ENCODE measurements at places on chromosomes 16 and 17.

GRCh38 chr16:66908116-66908515 is 10.6 kb downstream of the CDH16 start:
- DNase-seq = no peak

DNA sequence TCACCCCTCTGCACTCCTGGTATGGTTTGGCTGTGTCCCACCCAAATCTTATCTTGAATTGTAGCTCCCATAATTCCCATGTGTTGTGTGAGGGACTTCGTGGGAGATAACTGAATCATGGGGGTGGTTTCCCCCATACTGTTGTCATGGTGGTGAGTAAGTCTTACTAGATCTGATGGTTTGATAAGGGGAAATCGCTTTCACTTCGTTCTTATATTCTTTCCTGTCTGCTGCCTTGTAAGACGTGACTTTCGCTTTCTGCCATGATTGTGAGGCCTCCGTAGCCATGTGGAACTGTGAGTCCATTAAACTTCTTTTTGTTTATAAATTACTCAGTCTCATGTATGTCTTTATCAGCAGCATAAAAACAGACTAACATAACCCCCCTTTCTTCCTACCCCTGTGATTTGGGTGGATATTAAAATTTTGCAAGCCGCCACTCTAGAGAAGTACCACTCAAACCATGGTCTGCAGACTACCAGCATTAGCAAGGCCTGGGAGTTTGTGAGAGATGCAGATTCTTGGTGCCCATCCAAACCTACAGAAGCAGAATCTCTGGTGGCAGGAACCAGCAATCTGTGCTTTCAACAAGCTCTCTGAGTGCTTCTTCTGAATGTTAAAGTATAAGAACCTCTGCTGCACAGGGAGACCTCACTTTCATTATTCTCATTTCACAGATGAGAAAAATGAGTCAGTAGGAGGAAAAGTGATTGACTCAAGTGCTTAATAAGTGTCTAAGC is 999.5 kb upstream of the EEF2KMT start:
- DNase-seq = no peak

DNA sequence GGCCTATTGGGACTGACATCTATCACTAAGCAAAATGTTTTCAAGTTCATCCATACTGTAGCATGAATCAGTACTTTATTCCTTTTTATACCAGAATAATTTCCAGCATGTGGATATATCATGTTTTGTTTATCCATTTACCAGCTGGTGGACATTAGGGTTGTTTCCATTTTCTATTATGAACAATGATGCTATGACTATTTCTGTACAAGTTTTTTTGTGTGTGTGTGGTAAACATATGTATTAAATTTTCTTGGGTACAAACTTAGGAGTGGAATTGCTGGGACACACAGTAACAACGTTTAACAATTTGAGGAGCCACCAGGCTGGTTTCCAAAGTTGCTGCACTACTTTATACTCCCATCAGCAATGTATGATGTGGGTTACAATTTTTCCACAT is 91.0 kb downstream of the USP32 start:
- no peak for DNase-seq

- DNase-seq = no peak
These were observed 39.6 kb downstream of the PKD1 start for GRCh38 chr16:2095918-2096582.

DNA sequence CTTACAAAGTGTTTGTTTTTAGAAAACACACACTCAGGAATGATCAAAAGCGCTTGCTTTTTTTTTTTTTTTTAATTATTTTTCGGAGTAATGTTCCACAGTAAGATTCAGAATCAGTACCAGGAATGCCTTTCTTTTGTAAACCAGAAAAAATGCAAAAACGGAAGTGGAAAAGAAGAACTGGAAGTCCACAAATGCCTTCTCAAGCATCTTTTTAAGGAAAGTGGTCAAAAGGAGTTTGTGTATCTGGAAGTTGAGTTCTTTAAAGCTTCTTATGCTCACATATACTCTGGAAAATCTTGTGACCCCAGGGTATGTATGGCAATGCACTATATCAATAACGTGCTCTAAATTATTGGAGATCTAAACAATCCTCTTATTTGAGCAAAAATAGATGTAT is 126.0 kb downstream of the ABCA8 start:
- DNase-seq = no peak

- DNase-seq = no peak
These were observed 188.5 kb upstream of the C17orf78 start for GRCh38 chr17:37187262-37187661.

DNA sequence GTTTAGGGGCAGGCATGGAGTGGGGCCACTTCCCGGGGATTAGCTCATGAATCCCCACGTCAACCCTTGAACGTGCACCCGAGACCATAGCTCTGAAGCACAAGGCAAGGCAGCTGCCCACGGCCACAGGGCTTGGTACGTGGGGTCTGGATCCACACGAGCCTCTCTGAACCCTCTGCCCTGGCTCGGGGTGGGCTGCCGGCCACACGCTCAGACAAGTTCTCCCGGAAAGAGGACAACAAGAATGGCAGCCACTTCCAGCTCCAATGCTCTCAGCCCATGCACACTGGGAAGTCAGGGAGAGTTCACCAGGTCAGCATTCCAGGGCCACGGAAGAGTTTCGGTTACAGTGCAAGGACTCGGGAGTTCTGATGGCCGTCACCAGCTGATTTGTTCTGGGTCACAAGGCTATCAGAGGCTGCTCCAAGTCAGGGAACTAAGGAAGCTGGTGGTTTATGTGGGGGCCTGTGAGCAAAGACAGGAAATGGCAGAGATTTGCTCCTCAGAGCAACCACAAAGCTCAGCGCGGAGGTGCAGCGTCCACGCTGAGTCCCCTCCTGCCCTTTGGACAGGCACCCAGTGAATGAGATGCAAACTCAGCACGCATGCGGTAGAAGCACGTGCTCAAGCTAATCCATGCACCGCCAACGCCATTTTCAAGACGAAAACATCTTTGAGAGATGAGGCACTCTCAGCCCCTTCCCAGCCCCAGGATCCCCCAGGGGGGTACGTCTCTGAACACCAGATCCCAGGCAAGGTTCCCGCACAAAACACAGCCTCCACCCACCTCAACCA is 356.4 kb downstream of the FOXL1 start:
- no peak for DNase-seq

GRCh38 chr17:79532107-79532790 is 78.6 kb downstream of the RBFOX3 start:
- peak; percentile 42 for DNase-seq

GRCh38 chr16:4385789-4386450 is 14.3 kb downstream of the VASN start:
- no peak for DNase-seq

DNA sequence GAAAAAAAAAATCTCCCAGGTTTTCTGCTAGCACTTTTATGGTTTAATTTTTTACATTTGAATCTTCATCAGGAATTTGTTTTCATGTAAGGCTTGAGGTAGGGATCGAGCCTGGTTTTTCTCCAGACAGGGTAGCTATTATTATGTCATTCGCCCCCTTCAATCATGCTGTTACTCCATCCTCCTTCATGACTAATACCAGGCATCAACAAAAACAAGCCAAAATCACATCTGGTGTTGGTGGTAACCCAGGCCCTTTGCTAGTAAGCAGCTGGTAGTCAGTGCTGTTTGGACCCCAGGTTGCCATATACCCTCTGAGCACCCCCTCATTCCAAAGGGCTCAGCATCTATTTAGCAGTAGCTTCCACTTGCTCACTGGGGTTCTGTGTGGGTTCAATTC is 29.5 kb downstream of the DRC3 start:
- no peak for DNase-seq

- DNase-seq = no peak
These were observed 740.7 kb upstream of the CA10 start for GRCh38 chr17:52899235-52899634.

GRCh38 chr16:68055395-68055794 is 29.8 kb upstream of the NFATC3 start:
- no peak for DNase-seq

GRCh38 chr16:4034963-4035362 is 81.3 kb downstream of the ADCY9 start:
- DNase-seq = no peak

GRCh38 chr17:44879376-44879775 is 19.9 kb downstream of the EFTUD2 start:
- DNase-seq = no peak

DNA sequence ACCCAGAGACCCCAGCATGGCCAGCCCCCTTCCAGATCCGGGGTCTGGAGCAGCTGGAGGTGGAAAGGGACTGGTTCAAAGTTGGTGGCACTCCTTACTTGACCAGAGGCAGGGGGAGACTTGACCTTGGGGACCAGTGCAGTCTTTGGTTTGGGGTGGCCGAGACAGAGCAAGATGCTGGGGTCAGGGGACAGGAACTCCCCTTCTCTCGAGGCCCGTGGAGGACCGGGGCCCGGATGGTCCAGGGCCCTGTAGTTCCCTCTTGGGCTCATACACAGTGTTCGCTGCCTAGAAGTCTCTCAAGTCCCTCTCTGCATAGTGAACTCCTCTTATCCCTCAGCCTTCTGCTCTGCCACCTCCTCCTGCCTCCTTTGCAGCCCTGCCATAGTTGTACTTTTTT is 601 bp upstream of the PRSS33 start:
- no peak for DNase-seq

DNA sequence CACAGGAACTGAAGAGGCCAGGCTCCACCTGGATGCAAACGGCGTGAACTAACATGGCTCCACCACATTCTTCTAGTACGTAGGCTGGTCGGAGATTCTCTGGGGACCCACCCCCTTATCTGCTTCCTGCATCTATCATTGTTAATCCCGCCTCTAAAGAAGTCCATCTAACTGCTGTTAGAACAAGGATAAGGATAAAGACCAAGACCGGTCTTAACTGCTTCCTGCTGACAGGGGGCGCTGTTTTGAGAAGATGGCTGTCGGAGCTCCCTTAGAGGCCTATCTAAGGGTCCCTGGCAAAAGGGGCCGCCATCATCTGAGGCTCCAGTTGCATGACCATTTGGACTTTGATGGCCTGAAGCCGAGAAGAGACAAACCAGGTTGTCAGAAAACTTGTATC is 25.8 kb upstream of the TNFSF12 start:
- DNase-seq = no peak

- DNase-seq = peak; percentile 59
These were observed 93.1 kb downstream of the RTN4RL1 start for GRCh38 chr17:1931844-1932579.

GRCh38 chr17:82862737-82863382 is 23.0 kb upstream of the ZNF750 start:
- DNase-seq = no peak

DNA sequence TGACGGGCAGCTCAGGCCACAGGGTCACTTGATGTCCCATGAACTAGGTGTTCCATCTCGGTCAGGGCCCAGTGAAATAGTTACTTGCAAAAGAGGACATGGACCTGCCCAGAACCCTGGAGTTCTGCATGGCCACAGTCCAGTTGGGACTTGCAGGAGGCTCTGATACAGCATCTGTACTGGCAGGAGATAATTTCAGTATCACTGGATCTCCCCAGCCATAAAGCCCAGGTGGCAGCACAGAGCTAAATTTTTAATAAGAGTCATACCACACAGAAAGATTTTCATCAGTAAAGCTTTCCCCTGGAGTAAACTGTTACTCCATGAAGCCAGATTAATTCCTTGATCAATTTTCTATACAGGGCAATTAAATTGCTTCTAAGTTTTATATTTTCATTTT is 18.0 kb upstream of the SLC16A5 start:
- no peak for DNase-seq

GRCh38 chr17:43220511-43221125 is 7.8 kb downstream of the CCDC200 start:
- no peak for DNase-seq

- no peak for DNase-seq
These were observed 18.5 kb downstream of the TBKBP1 start for GRCh38 chr17:47712330-47713023.

- DNase-seq = no peak
These were observed 27.5 kb downstream of the OMG start for GRCh38 chr17:31269578-31269983.

DNA sequence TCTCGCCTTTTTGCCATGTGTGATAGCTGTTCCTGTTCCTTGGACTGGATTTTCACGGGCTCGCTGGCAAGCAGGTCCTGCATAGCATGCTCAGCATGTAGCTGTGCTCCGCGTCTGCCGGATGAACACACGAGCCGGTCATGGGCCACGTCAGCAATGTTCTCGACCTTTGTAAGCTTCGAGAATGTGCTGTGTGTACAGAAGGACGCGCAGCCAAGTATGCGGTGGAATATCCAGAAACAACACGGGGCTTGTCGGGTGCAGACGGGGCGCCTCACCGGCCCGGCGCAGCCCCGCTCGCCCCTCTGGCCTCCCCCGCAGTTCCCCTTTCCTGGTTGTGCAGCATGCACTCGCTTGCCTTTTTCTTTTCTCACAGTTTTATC is 42.2 kb downstream of the RPTOR start:
- peak; percentile 65 for DNase-seq

GRCh38 chr16:17607609-17608008 is 136.8 kb upstream of the XYLT1 start:
- DNase-seq = peak; percentile 75

DNA sequence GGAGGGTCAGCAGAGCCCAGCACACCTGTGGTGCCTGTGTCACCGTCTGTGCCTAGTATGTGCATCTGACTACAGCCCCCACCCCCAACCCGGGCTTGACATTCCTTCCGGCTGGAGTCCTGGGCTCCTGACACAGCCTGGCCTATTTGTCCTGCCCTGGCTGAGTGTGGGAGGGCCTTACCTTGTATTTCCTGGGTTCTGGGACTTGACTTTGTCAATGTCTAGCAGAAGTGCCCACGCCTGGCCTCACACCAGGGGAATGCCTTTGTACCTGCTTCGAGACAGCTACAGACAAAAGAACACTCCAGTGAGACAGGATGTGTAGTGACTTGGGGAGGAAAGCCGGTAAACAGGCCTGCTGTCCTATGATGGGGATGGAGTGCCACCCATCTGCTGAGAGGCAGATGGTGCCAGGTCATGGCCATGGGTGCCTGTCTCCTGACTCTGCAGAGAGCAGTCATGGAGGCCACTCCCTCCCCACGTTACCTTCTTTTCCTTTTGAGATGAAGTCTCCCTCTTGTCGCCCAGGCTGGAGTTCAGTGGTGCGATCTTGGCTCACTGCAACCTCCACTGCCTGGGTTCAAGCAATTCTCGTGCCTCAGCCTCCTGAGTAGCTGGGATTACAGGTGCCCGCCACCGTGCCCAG is 42.8 kb downstream of the TNFRSF13B start:
- DNase-seq = peak; percentile 3

DNA sequence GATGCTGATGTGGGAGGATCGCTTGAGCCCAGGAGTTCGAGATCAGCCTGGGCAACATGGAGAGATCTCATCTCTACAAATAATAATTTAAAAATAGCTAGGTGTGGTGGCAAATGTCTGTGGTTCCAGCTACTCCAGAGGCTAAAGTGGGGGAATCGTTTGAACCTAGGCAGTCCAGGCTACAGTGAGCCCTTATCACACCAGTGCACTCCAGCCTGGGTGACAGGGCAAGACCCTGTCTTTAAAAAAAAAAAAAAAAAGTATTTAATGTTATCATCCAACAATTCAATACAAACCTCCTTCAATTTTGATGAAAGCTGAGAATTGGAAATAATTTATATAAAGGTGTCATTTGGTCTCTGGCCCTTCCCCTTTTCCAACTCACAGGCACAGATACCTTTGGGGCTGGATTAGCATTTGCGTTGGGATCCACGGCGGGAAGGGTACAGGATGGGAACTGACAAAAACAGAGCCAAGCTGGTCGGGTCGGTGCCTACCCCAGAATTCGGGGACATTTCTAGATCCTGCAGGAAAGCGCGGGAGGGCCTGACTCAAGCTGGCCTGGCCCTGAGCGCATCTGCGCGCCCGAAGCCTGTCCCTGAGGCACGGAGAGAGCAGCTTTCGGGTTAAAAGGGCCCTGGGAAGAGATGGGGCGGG is 860 bp upstream of the DCAF7 start:
- no peak for DNase-seq
